ENCODE measurements at places on chromosomes 1 and 21.

GRCh38 chr1:47309427-47309826 lies 4.5 kb downstream of the STIL start:
- no peak for DNase-seq

GRCh38 chr1:11929849-11930248 lies 3.6 kb upstream of the KIAA2013 start:
- DNase-seq = no peak

DNA sequence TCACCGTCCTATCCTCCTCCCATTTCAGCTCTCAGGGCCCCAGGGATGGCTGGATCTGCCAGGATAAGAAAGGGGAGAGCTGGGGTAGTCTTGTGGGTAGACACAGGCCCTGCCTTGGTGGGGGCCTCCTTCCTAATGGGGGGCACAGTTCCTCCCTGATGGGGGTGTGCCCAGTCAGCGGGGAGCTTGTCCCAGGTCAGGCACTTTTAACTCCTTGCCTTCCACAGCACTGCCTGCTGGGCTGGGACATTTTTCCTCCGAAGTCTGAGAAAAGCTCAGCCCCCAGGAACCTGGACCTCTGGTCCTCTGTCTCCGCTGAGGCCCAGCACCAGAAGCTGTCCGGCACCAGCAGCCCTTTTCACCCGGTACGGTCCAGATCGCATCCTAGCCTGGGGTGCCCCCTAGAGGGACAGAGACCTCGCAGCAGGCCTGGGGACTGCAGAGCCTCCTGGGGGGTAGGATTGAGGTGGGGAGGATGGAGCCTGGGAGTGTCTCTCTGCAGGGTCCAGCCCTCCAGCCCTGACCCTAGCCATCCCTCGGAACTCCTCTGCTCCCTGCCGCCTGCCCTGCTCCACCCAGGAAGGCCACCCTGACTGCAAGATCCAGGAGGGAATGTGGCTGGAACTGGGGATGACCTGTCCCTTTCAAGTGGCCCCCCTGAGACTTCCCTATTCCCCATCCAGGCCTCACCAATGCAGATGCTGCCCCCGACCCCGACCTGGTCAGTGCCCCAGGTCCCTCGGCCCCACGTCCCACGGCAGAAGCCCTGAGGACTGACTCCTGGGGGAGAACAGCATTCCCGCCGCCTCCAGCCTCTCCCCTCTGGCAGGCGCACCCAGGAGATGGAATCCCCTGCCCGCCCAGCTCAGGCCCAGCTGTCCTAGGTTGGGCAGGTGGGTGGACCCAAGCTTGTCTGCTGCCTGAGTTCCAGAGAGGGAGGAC lies 12.0 kb downstream of the MIIP start:
- no peak for DNase-seq

- peak; percentile 94 for DNase-seq
Observed at GRCh38 chr1:24930260-24931145, at the start of gene RUNX3. Gene RUNX3, minus strand, starts transcription at chr1:24930276. Its CDS starts 408 bp downstream, at chr1:24929868.

GRCh38 chr1:36479505-36480051 lies 3.1 kb downstream of the CSF3R start:
- DNase-seq = no peak

- DNase-seq = no peak
Observed at GRCh38 chr1:1926346-1926811, 7.3 kb upstream of the TMEM52 start.

- no peak for DNase-seq
Observed at GRCh38 chr1:165075725-165076370, 280.7 kb downstream of the LMX1A start.

DNA sequence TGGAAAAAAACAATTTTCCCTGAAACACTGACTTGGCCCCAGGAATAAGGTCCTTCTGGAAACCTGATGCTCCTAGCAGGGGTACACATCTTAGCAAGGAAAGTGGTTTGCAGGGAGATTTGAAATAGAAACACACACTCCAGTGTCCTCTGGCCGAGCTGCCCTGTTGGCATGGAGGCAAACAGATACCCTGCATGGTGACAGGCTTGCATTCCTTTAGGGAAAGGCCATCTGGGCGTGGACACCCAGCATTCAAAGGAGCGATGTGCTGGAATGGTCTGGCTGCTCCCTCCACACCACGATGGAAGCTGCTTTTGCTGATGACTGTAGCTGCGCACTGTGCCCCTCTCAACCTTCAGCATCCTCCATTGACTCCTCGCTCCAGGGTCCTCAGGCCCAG lies 41.5 kb upstream of the BCAR3 start:
- DNase-seq = no peak

- no peak for DNase-seq
Observed at GRCh38 chr1:67589519-67590233, 95.3 kb upstream of the GADD45A start.

DNA sequence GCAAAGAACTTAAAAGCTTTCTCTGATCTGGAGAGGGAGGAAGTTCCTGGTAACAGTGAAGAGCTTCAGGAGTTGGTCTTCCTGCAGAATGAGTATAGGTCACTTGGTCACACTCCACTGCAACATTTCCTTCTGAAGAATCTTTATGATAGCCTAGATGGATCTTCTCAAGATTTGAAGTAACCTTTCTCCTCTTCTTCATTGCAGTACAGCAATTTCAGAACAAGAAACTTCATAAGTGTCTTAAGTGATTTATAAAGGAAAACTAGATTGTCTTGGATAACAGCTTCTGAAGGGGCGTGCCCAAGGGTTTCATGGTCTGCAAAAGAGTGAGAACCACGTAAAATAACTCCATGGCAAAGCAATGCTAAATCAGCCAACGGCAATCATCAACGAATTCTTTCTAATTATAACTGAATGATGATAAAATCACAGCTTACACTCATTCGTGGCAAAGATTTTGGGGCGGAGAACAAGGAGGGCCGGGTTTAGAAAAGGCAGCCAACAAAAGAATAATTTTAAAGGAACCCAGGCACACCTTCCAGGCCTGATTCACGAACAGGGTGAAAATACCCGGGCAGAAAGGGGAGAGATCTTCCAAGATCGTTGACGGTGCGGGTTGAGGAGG lies 53.9 kb upstream of the ASPM start:
- DNase-seq = peak; percentile 43

DNA sequence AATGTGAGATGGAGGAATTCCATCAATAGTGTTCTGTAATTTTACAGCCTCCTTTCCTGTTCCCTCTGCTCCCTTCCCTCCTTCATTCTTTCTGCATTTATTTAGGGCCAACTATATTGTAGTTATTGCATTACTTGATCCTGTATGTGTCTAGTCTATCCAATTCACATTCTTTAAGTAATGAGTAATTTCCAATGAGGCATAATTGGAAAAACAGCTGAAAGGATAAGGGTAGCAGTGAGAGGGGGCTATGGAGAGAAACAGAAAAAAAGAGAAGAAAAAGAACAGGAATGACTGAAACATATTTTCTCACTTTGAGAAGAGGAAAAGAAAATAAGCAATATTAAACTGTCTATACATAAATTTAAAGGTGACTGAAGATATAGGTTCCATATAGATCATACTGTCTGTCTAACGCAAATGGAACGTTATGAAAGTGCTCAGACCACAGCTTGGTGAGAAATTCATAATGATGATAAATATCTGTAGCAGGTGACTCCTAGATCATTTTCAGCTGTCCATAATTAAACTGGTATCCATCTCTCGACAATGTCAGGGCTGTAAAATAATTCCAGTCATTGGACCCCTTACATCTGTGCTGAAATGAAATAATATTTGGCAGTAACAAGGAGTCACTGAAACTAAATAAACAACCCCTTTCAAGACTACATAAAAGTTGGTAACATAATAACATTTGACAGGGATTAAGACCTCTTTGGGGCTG lies 61.8 kb downstream of the SPAG17 start:
- no peak for DNase-seq

DNA sequence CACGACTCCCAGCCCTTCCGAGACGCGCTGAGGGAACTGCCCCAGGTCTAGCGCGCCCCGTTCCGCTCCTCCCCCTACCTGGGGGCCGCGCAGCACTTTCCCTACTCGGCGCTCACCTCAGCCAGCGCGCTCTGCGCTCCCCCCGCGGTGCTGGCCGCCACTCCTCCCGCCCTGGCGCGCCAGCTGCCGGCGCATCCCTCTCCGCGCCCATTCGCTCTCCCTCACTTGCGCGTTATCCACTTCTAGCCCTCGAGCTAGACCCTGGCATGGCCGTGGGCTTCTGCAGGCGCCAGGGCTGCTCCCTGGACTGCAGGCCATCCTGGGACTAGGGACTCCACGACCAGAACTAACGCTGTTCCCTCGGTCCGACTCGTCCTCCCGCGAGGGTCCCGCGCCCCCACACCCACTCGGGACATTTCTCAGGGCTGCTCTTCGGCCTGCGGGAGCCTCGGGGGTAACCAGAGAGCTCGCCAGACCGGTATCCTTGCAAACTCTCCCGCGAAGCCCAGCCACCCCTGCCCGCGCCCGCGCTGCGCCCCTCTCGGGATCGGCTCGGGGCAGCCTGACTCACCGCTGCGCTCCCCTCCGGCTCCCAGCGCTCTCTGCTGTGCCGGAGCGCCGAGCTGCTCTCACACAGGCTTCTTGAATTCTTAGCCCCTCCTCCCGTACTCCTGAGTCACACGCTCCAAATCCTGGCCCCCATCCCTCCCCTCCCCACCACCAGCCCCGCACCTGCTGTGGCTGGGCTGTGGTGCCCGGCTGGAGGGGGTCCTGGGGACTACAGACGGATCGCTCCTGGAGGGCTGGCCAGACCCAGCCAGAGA lies at the start of gene NGF:
Gene NGF (minus strand): TSS at position 617 of the 824 bp plus-strand sequence. CDS start 51,454 bp downstream, outside the sequence.
- no peak for DNase-seq

GRCh38 chr1:89607156-89607555 lies 25.8 kb upstream of the LRRC8C start:
- DNase-seq = peak; percentile 80

DNA sequence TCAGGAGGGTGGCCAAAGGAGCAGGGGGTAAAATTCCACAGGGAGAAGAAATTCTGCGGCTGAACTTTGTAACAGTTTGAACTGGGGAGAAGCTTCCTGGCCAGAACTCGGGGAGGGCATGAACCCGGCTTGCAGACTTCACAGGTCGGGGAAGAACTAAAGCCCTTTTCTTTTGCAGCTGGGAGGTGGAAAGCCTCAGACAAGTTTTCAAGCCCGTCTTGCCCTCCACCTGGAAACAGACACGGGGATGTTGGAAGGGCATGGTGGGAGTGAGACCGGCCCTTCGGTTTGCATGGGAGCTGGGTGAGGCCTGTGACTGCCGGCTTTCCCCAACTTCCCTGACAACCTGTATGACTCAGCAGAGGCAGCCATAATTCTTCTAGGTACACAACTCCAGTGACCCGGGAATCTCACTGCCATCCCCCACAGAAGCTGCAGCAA lies 11.3 kb downstream of the THEM4 start:
- no peak for DNase-seq

GRCh38 chr1:89723863-89724262 lies 90.9 kb downstream of the LRRC8C start:
- DNase-seq = peak; percentile 17

DNA sequence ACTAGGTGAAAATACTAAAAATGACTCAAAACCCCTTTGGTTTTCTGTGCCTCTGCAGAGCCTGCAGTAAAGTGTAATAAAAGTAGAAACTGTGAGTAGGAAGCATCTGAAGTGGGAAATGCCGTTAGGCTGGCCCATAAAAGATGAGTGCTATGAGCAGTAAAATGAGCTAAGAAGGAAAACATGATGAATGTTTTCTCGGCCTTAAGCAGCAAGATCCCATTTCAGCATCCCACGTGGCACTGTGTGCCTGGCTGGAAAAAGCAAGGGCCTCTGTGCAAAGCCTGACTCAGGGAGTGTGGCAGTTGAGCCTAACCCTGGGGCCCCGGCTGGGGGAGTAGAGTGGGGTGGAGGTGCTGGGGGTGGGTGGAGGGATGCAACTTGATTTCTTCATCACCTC lies 109.5 kb downstream of the TBX15 start:
- no peak for DNase-seq

DNA sequence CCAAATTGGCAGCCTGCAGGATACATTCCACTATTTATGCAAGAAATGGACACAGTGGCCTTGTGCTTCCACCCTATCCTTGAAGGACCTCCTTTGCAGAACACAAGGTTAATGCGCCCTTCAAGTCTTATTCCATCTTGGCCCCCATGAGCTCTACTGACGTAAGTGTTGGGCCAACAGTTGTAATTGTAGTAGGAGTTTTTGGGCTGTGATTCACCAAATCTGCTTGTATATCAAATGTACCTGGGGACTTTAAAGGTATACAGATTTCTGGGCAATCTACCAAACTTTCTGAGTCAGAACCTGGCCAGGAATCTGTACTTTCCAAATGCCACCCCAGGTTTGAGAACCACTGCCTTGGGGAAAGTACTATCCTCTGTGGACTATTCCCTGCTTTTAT lies 100.9 kb upstream of the MARK1 start:
- DNase-seq = no peak

DNA sequence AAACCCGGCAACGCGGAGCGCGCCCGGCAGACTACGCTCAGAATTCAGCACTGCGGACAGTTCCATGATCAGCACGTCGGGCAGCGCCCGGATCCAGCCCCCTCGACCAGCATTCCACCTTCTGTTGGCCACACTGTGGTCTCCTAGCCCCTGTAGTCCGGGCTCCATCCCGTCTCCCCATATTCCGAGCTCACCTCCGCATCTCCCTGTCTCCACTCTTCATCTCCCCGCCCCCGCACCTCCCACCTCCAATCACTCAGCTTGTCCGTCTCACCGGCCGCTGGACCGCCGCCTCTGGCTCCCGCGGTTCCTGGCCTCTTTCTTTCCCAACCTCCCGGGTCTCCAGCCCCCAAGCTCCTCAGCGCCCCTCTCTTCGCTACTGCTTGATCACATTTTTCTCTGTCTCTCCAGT lies 500 bp downstream of the EPHA10 start:
- DNase-seq = no peak

- DNase-seq = peak; percentile 62
Observed at GRCh38 chr1:54671985-54672608, 30.5 kb downstream of the MROH7 start.

GRCh38 chr1:189654906-189655305 lies 822.8 kb downstream of the BRINP3 start:
- no peak for DNase-seq

- DNase-seq = no peak
Observed at GRCh38 chr1:90714521-90714951, 2.6 kb downstream of the BARHL2 start.

GRCh38 chr21:42732033-42732410 lies 78.6 kb downstream of the PDE9A start:
- DNase-seq = no peak

- DNase-seq = no peak
Observed at GRCh38 chr1:236058141-236058934, 6.6 kb downstream of the NID1 start.

DNA sequence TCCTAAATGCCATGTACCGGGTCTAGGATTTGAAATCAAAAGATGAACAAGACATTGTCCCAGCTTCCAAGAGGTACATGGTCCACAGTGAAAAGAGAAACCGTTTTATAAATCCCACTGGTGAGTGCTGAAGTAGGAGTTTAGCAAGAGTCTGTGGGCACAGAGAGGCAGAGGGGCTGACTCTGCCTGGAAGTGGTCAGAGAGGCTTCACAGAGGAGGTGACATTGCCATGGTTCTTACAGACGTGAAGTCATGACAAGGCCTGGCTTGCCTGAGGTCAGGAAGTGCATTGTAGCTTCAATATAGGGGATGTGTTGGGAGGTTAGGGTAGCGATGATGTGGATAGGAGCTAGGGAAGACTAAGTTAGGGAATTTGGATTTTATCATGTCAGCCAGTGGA lies 28.4 kb downstream of the MAPKAPK2 start:
- no peak for DNase-seq
